CD14-positive monocyte (primary cell): ENCODE measurements at places on chromosomes 4 and X.
A peak's percentile ranks its signal among the peaks of the same experiment; 100 is the strongest.

- no peak for DNase-seq
Observed at GRCh38 chr4:154361450-154361849, 130.1 kb downstream of the DCHS2 start.

DNA sequence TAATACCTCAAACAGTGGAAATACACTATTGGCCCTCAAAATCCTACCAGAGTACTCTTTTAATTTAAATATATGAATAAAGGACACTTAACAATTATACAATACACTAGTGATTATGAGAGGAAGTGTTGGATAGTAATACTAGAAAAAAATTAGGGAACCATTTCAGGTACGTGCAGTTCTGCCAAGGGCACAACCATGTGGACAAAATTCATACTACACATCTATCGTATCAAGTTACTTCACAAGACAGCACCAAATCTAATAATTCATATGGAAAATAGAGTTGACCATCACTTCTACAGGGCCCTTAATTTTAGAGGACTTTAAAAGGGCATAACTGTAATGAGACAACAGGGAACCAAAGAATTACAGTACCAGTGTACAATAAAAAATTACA is 69.2 kb upstream of the ZCCHC13 start:
- no peak for DNase-seq

- DNase-seq, result no peak
Observed at GRCh38 chr4:33386764-33387163, 2666.6 kb downstream of the PCDH7 start.

GRCh38 chr4:4425119-4425690 is 38.3 kb downstream of the NSG1 start:
- DNase-seq, result no peak

- no peak for DNase-seq
Observed at GRCh38 chrX:123771449-123772064, 38.7 kb upstream of the THOC2 start.

- no peak for DNase-seq
Observed at GRCh38 chr4:121220698-121221097, 56.6 kb upstream of the TNIP3 start.

GRCh38 chrX:110847334-110847733 is 51.7 kb upstream of the CHRDL1 start:
- DNase-seq, result peak; percentile 34

GRCh38 chr4:148216866-148217814 is 225.1 kb downstream of the NR3C2 start:
- DNase-seq, result no peak

DNA sequence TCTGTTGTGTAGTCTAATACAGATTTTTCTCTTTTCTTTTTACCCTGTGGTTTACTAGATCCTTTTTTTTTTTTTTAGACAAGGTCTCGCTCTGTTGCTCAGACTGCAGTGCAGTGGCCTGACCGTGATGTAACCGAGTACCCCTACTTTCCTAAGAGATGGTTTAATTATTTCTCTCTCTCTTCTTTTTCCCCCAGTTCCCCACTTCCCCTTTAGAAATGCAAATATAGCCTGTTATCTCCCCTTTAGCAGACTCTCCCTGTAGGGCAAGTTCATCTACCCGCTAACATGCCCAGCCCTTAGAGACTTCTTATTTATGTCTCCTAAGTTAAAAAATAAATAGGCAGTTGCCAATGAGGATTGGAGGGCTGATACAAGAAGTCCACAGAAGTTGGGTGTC is 4.5 kb downstream of the SNX25 start:
- DNase-seq, result no peak

DNA sequence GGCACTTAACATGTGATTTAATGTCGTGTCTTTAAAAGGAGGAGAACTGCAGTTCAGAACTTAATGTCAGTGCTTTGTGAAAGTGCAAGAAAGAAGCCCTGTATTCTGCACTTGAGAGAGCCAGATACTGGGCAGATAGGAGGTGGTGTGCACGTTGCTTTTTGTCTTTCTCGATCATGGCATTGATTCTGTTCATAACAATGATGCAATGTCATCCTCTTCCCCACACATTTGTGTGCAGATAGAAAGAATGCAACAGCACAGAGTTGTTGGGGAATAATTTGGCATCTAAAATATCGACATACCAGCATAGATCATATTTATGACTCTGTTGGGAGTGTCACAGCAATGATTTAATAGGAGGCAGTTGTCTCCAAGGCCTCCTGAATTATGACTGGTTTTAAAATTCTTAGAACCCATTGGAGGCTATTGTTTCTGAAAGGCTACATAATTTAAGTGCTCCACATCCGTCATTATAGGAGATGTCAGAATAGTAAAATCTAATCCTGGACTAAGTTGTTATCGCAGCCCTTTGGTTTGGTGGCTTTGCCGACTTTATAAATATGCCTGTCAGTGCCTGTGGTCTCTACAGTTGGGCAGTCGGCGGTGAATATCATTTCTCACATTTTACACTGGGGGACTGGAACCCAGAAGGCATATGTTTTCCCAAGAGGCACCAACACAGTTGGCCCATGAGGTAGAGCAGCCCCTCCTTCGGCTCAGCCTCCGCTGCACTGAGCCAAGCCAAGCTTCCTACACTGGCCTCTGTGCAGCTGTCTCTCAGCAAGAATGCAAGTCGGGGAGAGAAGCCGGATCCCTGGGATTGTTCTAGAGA is 124.9 kb downstream of the PTTG2 start:
- no peak for DNase-seq

DNA sequence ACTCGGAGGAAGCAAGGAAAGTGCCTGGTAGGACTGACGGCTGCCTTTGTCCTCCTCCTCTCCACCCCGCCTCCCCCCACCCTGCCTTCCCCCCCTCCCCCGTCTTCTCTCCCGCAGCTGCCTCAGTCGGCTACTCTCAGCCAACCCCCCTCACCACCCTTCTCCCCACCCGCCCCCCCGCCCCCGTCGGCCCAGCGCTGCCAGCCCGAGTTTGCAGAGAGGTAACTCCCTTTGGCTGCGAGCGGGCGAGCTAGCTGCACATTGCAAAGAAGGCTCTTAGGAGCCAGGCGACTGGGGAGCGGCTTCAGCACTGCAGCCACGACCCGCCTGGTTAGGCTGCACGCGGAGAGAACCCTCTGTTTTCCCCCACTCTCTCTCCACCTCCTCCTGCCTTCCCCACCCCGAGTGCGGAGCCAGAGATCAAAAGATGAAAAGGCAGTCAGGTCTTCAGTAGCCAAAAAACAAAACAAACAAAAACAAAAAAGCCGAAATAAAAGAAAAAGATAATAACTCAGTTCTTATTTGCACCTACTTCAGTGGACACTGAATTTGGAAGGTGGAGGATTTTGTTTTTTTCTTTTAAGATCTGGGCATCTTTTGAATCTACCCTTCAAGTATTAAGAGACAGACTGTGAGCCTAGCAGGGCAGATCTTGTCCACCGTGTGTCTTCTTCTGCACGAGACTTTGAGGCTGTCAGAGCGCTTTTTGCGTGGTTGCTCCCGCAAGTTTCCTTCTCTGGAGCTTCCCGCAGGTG is 637 bp downstream of the AR start:
- DNase-seq, result no peak

DNA sequence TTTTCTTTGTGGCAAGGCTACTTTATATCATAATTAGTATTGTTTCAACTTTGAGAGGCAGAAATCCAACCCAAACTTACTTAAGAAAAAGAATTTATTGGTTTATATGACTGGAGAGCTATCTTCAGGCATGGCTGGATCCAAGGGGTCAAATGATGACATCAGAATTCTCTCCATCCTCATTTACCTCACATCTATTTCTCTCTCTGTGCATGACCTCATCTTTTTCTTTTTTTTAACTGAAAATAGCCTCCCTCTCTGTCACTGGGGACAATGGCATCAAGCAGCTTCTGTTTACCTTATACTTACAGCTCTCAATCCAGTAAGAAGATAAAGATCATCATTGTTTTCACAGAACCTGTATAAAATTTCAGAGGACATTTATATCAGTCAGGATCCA is 12.0 kb upstream of the EXOC1L start:
- DNase-seq, result no peak

- DNase-seq, result no peak
Observed at GRCh38 chrX:150477371-150477770, 91.0 kb upstream of the MTM1 start.

GRCh38 chr4:159305129-159305528 is 202.2 kb downstream of the RAPGEF2 start:
- no peak for DNase-seq

- no peak for DNase-seq
Observed at GRCh38 chr4:141692081-141692480, 55.7 kb downstream of the IL15 start.
